Renal pelvis (tissue), 12 donors: ENCODE measurements at places on chromosomes 12 and 14. TPM values are rescaled to one million over a fixed set of nuclear protein-coding genes. Genes with fewer than 3 reads are reported as not detected.
A peak's percentile ranks its signal among the peaks of the same experiment; 100 is the strongest.

Gene AQP6
- 15.4 TPM for polyA plus RNA-seq

Gene CISTR
- not detected for polyA plus RNA-seq

Gene GPR132
- polyA plus RNA-seq: 0.71 TPM

Gene TNFAIP2
- 29.9 TPM for polyA plus RNA-seq

Gene NPAS3
- 9.0 TPM for polyA plus RNA-seq

Gene LEMD3
- 34.5 TPM for polyA plus RNA-seq

- DNase-seq: peak; percentile 76
Measured at GRCh38 chr12:123388177-123388950, 4.4 kb downstream of the KMT5A start.

DNA sequence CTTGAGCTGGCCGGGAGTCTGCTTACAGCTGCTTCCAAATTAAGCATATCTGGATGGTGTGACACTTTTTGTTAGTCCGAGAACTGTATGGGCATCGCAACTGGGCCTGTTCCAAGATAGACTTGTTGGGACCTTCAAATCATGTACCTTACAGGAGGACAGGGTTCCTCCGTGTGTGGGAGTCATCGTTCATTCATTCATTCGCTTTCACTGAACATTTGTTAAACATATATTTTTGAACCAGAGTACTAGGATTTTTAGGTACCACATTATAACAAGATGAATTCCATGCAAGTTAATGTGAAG lies 387 bp upstream of the IPO8 start:
- no peak for DNase-seq

DNA sequence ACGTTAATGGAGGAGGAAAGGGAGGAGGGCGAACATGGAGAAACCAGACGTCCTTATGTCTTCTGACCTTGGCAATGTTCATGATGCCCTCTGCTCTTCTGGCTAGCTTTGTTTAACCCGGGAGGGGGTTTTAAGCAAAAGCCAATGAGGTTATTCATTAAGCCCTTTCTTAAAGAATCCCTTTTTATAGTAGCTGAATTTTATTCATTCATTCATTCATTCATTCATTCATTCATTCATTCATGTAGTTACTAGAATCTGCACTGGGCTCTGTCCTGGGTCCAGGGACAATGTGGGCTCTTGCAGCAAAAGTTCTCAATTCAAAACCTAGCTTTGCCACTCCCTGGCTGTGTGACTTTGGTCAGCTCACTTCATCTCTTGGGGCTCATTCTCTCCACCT lies 14.0 kb downstream of the LHX5 start:
- no peak for DNase-seq

- no peak for DNase-seq
Measured at GRCh38 chr12:6923851-6924250, 3.9 kb upstream of the ATN1 start.

DNA sequence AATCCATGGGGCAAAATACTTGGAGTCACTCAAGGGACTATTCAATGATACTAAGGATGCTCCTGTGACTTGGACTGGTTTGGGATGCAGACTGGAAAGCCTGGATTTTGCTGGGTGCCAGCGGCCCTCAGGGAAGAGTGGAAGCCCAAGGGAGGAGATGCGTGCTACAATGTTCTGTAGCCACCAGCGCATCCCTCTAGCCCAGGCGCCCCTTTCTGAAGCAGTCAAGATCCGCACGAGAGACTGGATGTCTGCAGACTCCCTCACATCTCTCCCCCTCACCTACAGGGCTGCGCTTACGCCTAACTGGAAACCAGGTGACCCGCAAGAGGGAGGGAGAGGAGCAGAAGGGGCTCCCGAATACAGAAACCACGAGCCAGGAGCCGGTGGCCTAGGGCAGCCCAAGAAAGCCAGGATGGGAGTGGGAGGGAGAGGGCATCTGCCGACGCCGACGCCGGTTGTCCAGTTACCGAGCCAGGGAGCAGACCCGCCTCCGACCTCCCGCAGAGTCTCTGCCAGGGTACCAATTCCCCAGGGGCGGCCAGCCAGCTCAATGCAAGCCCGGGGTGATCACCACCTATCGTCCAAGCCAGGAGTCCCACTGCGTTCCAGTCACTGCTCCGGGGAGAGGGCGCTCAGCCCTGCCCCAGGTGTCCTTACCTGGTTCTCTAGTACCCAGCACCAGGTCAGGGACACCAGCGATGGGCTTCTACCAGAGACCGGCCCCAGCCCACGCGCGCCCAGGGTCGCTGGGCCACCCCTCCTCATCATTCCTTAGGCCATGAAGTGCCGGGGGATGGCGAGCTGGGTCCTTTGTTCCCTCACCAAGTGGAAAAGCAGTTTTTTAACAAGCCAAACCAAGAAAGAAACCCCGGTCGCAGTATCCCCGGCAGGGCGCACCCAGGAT lies 1.2 kb downstream of the NTN4 start:
- DNase-seq: peak; percentile 36

GRCh38 chr14:72574715-72575114 lies 319.2 kb downstream of the DPF3 start:
- no peak for DNase-seq

GRCh38 chr12:32254260-32254956 lies 144.9 kb upstream of the FGD4 start:
- no peak for DNase-seq

DNA sequence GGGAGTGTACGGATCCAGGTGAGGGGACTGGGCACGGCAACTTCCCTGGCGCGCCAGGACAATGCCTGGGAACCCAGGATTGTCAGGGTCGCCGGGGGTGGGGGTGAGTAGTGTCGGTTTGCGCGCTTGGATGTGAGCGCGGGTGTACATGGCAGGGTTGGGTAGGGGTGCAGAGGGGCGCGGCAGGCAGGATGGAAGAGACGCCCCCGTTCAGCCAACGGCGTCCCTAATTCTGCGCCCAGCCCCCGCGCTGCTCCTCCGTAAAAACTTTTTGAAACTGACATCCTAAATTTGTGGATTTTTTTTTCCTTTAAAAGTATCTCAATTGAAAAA lies 3.1 kb downstream of the DIO3 start:
- DNase-seq: no peak

- no peak for DNase-seq
Measured at GRCh38 chr12:124856842-124857178, 6.9 kb downstream of the SCARB1 start.

DNA sequence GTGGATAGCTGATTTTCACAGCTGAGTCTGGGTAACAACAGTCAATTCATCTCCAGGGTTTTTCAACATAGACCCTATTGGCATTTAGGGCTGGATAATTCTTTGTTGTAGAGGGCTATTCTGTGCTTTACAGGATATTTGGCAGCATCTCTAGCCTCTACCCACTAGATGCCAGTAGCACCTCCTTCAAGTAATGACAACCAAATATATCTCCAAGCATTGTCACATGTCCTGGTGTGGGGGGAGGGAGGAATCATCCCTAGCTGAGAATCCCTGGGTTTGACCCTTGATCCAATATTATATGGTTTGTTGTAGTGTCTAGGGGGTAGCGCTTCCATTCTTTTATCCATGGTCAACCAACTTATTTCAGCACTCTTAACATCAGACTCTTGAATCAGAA lies 157.2 kb downstream of the ANO4 start:
- no peak for DNase-seq

DNA sequence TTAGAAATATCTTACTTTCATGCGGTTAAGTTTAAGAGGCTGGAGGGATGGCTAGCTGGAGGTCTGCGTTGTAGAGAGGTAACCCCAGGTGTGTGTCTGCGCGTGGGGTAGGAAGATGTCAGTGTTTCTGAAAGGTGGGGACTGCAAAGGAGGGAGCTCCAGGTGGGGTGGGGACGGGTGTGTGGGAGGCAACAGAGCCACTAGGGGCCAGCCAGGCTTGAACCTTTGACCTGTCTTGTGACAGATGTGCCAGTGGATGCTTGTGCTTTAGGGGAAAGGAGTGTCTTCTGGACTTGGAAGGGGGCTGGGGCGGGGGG lies 841 bp downstream of the GLI1 start:
- DNase-seq: no peak

DNA sequence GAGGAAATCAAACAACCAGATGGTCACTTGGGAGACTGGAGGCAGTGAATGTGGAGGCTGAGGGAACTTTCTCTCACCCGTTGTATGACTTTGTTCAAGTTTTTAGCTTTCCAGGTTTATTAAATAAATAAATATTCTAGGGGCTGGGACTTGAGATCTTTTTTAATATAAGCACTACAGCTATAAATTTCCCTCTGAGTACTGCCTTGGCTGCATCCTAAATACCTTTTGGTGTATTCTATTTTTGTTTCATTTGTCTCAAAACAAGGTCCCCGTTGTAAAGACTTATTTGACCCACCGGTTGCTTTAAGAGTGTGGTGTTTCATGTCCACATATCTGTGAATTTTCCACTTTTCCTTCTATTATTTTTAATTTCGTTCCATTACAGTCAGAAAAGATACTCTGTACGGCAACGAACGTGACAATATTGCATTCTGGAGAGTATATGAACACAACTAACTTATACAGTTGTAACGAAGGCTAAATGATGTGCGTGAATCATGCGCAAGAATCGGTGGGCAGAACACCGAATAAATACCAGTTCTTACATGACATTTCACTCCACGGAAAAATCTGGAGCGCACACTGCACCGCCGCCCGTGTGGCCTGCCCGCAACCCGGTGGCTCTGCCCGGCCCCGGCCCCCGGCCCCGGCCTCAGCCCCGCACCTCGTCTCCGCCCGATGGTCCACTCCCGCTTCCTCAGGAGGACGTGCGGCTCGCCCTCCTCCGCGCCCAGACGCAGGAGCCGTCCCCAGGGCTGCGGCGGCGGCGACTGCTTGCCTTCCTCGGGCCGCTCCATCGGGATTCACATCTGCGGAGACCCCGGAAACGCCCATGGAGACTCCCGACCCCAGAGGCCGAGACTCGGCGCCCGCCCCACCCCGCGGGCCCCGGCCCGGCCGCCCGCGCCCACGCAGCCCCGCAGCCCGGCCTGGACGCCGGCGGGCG lies 602 bp downstream of the CHFR start:
- DNase-seq: no peak
